ENCODE measurements at places on chromosomes 2 and 18.

- DNase-seq, result no peak
Observed at GRCh38 chr2:214215107-214215506, 195.7 kb upstream of the VWC2L start.

DNA sequence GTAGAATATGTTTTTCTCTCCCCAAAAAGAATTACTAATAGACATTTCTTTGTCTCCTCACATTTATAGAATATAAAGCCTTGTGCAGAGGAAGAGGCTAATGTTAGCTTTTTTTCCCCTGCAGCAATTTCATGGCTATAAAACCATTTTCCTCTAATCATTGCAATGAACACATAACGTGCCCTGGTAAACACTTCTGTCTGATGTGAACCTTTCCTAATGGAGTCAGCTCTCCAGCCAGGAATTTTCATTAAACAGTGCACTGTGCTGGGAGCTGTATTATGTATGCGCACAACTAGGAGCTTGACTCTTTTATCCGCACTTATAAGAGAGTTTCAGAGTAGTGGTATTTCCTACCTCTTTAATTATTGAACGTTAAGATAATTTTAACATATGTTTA lies 63.9 kb upstream of the SPATS2L start:
- DNase-seq, result no peak

DNA sequence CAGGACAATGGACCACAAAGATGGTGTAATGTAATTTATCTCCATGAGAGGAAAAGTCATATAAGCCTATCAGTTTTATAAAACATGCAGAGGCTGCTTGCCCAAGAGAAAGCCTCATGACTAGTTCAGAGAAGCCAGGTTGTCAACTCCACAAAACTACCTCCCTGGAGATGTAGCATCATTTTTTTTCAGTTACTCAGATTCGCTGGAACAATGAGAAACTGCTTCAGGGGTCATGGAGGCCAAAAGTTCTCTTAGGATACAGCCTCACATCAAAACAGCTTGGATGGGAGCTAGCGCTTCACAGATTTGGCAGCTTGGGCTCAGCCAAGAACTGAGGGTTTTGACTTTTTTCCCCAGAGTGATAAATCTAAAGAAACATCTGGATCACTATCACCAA lies 263.5 kb downstream of the INSIG2 start:
- no peak for DNase-seq

DNA sequence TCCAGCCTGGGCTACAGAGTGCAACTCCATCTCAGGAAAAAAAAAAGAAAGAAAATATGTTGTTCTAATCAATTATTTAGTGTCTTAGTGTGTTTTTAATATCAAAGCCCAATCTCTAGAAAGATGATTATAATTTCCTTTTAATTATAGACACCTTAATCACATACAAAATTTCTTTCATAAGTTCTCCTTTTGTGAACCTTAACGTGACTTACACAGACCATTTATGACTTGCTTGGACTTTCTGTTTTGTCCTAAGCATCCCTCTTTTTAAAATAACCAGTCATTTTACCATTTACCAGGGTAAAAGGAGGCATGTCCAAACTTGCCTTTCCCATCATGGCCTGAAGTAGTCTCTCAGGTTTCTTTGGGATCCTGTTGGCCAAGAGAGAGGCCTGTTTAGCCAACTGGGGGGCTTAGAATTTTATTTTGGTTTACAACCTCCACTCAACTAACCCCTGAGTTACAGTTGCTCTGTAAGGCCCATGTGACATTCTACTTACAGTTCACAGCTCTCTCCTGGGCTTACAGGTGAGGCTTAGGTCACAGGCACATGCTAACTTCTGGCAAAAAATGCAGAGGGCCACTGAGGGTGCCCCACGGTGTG lies 23.9 kb upstream of the GPR155 start:
- no peak for DNase-seq
